ENCODE measurements at places on chromosomes 13 and 19.

GRCh38 chr13:104900191-104900817 lies 1635.2 kb downstream of the EFNB2 start:
- no peak for DNase-seq

- no peak for DNase-seq
Observed at GRCh38 chr13:110394371-110394841, 87.3 kb downstream of the COL4A2 start.

DNA sequence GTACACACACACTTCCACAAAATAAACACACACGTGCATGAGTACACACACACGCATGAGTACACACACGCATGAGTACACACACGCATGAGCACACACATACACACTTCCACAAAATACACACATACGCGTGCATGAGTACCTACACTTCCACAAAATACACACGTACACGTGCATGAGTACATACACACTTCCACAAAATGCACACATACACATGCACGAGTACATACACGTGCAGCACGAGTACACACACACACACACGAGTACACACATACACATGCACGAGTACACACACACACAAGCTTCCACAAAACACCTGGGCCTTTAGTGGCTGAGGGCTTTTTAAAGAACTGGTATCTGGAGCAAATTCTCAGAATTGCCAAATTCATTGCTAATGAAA lies 619.3 kb downstream of the GPC5 start:
- DNase-seq: no peak

DNA sequence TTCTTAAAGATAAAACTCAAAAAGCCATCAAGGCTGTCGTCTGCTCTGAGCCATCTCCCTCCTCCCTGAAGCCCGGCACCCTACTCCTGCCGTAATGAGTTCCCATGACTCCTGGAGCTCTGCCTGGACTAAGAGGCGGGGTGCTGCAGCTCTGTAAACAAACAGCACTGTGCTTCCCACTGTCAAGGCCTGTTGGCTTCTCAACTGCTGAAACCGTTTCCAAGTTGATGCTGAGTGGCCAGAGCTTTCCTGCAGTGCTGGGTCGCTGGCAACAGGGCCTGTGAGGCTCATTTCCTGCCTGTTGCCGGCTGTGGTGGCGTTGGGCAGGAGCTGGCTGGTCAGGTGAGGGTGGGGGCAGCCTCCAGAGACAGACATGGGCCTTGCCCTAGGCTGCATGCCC lies 26.7 kb upstream of the ISYNA1 start:
- DNase-seq: no peak

DNA sequence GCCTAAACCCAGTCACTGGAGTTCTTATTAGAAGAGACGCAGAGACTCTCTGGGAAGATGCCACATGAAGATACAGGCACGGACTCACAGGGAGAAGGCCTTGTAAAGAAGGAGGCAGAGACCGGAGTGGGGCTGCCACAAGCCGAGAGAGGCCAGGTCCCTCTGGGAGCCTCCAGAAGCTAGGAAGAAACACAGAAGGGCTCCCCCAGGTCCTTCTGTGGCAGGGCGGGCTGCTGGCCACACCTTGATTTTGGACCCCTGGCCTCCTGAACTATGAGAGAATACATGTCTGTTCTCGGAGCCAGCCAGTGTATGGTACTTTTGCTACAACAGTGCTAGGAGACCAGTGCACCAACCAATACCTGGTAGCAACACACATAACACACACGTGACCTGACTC lies 140.1 kb upstream of the SPACA7 start:
- DNase-seq: no peak

DNA sequence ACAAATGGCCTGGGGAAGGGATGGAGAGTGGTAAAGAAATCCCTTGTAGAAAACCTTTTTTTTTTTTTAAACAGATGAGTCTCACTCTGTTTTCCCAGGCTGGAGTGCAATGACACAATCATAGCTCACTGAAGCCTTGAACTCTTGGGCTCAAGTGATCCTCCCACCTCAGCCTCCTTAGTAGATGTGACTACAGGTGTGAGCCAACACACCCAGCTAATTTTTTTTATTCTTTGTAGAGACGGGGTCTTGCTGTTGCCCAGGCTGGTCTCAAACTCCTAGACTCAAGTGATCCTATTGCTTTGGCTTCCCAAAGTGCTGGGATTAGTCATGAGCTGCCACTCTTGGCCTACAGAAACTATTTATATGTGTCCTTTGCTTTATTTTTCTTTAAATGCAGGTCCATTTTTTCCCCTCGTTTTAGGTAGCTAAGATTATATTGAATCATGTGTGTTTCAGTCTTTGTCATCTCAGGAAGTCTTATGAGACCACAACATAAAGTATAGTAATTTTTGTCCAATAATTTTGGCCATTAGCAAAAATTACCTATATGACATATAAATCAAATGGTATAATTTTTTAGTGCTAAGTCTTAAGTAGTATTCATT lies 10.5 kb downstream of the LPAR6 start:
- DNase-seq: peak; percentile 62

GRCh38 chr13:71831716-71832115 lies 35.3 kb downstream of the DACH1 start:
- DNase-seq: no peak

DNA sequence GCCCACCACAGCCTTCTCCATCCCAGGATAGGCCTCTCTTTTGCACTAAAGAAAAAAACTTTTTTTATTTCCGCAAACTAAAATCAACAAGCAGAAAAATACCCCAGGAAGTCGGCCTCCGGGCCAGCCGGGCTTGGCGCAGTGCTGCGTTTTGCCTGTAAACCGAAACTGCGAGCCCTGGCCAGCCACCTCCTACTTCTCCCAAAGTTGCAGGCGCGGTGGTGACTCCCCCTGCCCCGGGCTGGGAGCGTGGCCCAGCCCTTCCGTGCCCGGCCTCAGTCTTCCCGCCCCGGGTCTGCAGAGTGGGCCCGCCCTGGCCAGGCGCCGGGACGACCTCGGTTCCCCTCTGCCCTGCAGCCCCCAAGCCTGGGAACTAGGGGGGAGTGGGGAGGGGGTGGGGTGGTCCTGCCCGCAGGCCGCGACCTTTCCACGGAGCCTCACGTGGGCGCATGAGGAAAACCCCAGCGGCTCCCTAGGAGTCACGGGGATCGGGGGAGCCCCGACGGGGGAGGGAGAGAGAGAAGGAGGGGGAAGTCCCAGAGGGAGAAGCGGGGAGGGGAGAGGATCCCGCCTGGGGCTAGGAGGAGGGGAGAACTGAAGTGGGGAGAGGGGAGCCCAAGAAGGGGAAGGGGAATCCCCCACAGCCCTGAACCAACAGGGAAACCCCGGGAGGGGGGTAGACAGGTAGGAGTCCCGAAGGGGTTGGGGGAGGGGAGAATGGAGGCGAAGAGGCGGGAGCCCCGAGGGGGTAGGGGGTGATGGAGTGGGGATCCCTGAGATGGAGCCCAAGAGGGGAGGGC lies 3.0 kb downstream of the GADD45B start:
- DNase-seq: peak; percentile 39

DNA sequence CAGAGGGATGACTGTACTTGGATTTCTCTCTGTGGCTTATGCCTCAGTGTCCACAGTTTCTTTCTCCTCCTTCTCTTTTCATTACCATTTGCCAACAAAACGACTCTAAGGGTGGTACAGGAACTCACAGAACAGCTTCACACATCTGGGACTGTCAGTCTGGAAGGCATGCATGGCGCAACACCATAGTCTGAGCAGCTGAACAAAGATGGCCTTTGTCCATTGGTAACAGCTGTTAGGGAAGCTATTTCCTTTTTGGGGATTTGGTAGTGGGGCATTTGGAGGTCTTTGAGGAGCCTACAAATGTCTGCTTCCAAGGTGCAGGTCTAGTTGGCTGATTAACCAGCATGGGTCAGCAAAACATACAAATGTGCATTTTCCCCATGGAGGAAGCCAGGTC lies 81.4 kb upstream of the PCDH8 start:
- no peak for DNase-seq

- DNase-seq: peak; percentile 74
Observed at GRCh38 chr13:98478189-98479129, 98.4 kb downstream of the STK24 start.

DNA sequence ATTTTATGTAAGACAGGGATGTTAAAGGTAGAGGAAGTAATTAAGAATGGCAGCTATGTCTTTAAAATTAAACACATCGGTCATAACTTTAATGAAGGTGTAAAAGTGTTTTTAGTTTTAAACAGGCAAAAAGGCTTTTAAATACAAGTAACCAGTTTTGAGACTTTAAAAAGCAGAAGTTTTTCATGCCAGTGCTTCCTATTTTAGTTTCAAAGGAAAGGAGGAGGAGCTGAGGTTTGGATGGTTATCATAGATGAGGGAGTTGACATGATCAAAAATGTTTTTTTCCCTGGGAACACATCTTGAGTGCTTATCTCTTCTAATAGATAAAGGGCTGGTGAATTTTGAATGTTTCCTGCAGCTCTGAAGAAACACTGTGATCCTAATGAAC lies 42.9 kb downstream of the LRCH1 start:
- DNase-seq: no peak

GRCh38 chr13:52707375-52707774 lies 32.2 kb downstream of the CNMD start:
- DNase-seq: no peak

DNA sequence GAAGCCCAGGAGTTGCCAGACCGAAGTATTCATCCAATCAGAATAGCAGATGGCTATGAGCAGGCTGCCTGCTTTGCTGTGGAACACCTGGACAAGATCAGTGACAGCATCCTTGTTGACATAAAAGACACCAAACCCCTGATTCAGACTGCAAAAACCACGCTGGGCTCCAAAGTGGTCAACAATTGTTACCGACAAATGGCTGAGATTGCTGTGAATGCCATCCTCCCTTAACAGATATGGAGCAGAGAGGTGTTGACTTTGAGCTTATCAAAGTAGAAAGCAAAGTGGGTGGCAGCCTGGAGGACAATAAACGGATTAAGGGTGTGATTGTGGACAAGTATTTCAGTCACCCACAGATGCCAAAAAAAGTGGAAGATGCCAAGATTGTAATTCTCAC lies 250.3 kb upstream of the OBI1 start:
- DNase-seq: no peak

DNA sequence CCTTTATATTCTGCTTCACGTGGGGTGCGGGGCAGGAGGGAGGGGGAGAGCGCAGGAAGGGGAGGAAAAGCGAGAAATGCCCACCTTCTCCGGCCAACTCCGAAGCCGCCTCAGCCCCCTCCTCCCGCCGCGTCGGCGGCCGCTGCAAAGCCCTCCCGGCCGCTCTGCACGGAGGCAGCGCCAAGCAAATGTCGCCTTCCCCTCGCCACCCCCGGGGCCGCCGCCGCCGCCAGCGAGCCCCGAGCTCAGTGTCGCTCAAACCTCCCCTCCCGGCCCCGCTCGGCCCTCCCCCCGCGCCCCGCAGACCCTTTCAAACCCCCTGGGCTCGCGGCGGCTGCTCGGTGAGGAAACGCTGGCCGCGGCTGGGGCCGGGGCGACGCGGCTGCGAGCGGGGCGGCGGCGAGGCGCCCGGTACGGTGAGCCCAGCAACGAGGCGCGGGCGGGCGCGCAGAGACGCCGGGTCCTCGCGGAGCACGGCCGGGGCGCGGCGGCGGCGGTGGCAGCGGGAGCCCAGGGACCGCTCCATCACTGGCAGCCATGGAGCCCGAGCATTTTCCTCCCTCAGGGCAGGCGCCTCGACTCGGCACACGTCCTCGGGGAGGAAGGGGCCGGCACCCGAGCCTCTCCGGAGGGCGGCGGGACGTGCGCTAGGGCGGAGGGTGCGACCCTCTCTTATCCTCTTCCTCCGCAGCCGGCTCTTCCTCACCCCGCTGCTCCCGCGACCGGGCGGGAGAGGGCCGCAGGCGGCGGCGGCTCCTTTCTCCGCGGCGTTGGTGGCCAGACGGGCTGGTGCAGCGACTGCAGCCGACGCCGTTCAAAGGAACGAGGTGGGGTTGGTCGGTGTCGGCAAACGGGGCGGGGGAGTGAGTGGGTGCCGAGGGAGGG lies 463 bp upstream of the TSC22D1 start:
- DNase-seq: peak; percentile 65

DNA sequence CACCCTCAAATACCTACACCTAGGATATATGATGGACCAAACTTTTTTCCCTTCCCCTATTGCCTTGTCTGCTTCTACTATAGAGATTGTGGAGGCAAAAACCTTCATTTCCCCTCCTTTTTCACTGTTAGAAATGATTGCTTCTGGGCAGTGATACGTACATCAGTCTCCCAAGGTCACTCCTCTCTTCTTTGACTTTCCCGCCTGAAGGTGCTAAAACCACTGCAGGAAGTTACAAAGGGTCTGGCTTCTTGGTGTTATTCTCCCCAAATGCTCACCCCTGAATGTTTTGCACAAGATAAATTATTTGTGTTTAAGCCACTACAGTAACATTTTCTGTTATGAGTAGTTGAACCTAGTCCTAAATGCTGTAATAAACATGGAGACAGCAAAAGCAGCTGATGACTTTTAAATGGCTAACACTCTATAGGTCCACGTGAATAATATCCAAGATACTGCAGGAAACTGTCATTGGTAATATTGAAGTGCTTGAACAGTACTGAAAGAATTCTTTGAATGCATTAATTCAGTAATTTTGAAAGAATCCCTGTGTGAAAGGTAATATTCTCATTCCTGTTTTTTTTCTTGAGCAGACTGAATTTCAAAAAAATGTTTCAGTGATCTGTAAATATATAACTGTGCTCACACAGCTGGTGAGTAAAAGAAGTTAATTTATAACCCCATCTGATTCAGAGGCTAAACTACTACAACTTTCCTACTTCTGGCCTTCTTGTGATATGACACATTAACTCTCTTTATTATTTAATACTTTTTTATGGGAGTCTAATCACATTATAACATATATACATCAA lies 865.1 kb downstream of the EFNB2 start:
- no peak for DNase-seq

- no peak for DNase-seq
Observed at GRCh38 chr19:2303211-2303798, 4.6 kb downstream of the LINGO3 start.

GRCh38 chr19:12899891-12900518 lies 9.0 kb downstream of the GCDH start:
- no peak for DNase-seq
